Fibroblast of pulmonary artery (primary cell): ENCODE measurements at places on chromosomes 16 and 17.
A peak's percentile ranks its signal among the peaks of the same experiment; 100 is the strongest.

- no peak for DNase-seq
Observed at GRCh38 chr17:9071016-9071415, 49.7 kb downstream of the NTN1 start.

GRCh38 chr17:77503293-77503655 lies 362.5 kb downstream of the SEC14L1 start:
- no peak for DNase-seq

DNA sequence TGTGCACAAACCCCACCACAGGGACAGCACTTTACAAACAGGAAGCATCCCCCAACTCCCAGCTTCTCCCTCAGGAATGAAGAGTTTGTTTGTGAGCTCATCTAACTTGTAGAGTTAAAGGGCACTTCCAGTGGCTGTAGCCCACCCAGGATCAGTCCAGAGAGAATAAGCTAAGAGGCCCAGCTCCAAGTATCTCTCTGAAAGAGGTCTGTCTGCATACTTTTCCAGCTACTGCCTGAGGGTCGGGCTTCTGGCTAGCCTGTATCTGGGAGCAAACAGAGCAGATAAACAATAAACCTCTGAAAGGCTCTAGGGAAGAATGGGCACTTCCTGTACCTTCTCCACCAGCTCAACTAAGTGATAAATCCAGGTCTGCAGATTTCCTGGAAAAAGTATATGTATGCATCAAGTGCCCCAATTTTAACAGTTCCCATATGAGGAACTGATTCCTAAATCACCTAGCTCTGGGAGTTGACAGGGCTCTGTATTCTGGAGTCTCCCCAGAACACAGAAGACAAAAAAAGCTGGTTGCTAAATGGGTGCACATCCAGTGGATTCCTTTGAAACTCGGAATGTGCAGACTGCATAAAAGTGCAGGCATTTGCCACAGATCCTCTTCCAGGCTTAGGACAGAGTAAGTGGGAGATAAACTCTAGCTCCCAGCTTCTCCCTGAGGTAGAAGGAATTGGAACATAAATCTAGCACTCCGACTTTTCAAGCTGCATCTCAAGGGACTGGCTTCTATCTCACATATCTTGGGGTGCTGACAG lies 37.1 kb upstream of the MYLK3 start:
- DNase-seq, result no peak

GRCh38 chr16:27625050-27625697 lies 75.2 kb downstream of the KATNIP start:
- peak; percentile 87 for DNase-seq

DNA sequence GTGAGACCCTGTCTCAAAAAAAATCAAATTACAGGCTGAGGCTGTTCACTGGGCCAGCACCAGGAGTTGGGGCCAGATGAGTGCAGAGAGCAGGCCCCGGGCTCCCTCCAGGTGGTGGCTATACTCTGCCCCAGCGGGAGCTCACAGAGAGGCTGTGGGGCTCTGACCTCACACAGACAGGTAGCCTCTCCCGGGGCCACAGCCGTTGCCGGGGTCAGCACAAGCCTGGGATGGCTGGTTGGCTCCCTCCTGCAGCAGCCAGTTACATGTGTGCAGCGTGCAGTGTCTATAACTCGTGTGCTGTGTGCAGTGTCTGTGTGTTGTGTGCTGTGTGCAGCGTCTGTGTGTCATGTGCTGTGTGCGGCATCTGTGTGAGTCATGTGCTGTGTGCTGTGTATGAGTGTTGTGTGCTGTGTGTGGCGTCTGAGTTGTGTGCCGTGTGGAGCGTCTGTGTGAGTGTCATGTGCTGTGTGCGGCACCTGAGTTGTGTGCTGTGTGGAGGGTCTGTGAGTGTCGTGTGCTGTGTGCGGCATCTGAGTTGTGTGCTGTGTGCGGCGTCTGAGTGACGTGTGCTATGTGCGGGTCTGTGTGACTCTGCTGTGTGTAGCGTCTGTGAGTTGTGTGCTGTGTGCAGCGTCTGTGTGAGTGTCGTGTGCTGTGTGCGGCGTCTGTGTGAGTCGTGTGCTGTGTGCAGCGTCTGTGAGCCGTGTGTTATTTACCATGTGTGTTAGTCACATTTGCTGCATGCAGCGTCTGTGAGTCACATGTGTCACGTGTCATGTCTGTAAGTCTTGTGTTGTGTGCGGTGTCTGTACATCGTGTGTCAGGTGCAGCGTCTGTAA lies 20.9 kb downstream of the MAPK8IP3 start:
- DNase-seq, result no peak

DNA sequence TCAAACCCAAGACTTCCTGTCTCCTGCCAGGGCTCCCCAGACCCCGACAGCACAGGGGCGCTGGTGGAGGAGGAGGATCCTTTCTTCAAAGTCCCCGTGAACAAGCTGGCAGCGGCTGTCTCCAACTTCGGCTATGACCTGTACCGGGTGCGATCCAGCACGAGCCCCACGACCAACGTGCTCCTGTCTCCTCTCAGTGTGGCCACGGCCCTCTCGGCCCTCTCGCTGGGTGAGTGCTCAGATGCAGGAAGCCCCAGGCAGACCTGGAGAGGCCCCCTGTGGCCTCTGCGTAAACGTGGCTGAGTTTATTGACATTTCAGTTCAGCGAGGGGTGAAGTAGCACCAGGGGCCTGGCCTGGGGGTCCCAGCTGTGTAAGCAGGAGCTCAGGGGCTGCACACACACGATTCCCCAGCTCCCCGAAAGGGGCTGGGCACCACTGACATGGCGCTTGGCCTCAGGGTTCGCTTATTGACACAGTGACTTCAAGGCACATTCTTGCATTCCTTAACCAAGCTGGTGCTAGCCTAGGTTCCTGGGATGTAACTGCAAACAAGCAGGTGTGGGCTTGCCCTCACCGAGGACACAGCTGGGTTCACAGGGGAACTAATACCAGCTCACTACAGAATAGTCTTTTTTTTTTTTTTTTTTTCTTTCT lies 8.1 kb downstream of the SERPINF1 start:
- no peak for DNase-seq

GRCh38 chr17:16297367-16298139 lies 55.7 kb downstream of the CENPV start:
- DNase-seq, result no peak

GRCh38 chr17:45993962-45994627 lies 5.0 kb upstream of the STH start:
- no peak for DNase-seq

GRCh38 chr17:13743906-13744305 lies 142.2 kb upstream of the HS3ST3A1 start:
- no peak for DNase-seq

DNA sequence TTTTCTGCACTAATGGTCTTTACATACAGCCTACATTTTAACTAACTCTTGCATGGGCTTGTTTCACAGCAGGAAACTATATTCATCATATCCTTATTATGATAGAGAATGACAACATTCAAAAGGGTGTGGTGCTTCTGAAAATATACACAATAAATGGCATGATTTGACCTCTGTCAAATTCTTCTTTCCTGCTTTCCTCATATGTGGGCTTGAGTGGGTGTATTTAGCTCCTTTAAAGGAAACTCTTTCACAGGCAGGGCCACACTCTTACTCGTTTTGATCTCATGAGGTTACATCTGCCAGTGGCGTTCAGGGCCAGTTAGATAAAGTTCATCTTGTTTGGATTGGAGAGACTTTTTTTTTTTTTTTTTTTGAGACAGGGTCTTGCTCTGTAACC lies 6.1 kb downstream of the SLC35G3 start:
- no peak for DNase-seq

- no peak for DNase-seq
Observed at GRCh38 chr16:52755396-52755795, 208.5 kb upstream of the TOX3 start.

DNA sequence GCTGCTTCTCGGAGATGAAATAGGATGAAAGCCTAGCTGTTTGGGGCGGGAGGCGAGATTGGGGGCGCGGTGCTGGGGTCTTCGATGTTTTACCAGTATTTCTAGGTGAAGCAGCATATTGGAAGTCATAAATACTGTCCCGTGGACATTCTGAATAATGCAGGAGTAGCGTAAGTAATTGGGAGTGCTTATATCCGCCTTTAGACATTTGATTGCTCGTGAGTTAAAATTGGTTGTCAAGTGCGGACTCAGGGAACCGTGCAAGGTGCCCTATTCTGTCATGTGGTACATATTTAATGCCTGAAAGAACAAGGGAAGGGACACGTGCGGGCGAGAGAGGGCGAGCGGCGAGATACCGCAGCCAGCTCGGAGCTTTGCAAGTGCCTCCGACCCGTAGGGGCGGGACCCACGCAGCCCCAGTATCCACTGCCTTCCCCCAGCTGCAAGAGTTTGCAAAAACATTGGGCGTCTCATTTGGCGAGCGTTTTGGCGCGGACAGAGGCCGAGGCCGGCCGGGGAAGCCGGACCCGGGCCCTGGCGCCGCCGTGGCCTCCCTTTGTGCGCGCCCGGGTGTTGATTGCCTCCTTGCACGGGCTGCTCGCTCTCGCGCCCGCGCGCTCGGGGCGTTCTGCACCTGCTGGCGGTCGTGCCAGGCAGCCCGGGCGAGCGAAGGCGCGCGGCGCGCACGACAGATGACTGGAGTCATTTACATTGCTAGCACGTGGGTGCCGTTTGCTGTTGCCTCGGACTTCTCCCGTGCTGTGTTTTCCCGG lies 849.8 kb upstream of the RBFOX1 start:
- no peak for DNase-seq

DNA sequence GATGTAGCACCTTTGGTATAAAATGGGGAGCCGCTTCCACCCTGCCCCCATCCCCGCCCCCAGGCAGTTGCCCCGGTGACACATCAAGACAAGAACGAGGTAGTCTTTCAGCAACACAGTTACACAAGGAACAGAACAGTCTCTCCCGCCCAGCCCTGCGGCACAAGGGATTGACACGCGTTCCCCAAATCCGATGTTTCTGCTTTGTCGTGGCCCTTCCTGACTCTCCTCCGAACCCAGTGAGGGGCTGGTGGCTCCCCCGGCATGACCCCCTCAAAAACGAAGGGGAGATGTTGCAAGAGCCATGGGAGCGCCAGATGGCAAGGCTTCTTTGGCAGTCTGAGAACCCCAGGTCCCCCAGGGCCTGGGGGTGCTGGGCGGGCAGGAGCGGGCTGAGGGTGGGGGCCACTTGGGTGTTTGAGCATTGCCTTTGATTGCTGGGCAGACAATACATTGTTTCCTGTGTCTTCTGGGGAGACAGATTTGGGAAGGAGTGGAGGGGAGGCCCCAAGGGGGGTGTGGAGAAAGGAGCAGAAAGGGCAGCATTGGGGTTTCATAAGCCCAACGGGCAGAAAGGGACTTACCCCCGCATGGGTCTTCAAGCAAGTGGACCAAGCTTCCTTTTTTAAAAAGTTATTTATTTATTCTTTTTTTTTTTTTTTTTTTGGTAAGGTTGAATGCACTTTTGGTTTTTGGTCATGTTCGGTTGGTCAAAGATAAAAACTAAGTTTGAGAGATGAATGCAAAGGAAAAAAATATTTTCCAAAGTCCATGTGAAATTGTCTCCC lies 16.6 kb downstream of the COL1A1 start:
- DNase-seq, result no peak

DNA sequence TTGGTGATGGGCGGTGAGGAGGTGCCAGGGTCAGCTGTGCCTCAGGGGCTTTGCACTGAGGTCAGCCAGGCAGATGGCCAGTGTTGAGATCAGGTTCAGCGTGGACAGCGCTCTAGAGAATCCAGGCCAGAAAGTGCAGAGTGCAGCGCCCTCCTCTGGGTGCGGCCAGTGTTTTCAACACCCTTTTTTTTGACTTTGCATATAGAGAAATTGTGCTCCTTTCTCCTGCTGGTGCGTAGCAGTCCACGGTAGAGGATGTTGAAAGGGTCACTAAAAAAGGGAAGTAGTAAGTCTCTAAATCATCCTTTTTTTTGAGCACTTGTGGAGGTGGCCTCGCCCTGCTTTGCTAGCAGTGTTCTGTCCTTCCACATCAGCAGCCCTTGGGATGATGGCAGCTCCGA lies 53.9 kb downstream of the BANP start:
- no peak for DNase-seq

- DNase-seq, result peak; percentile 14
Observed at GRCh38 chr17:37717627-37718323, 27.1 kb downstream of the HNF1B start.

GRCh38 chr16:57127037-57127763 lies 34.8 kb downstream of the CPNE2 start:
- no peak for DNase-seq

DNA sequence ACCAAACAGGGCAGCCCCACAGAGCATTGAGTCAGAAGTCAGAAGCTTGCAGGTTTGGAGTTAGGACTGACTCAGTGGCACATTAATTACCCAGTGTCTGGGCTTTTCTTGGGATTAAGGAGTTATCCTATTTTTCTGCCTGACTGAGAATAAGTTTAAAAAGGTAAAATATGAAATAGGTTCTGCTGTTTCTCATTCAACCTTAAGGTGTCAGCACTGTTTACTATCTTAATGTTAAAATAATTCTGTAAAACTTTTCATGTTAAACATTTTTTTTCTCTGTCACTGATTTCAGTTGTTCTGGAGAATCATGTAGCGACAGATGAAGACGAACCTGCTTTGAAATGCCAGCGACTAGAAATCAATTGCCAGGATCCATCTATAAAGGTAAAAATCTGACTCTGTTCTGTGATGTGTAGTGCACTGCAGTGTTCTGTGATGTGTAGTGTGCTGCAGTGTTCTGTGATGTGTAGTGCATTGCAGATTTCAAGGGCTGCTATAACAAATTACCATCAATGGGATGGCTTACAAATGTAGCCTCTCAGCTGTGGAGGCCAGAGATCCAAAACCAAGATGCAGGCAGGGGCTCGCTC lies 128.0 kb downstream of the LAT start:
- DNase-seq, result no peak

GRCh38 chr17:29084541-29085146 lies 41.7 kb downstream of the PIPOX start:
- DNase-seq, result no peak

DNA sequence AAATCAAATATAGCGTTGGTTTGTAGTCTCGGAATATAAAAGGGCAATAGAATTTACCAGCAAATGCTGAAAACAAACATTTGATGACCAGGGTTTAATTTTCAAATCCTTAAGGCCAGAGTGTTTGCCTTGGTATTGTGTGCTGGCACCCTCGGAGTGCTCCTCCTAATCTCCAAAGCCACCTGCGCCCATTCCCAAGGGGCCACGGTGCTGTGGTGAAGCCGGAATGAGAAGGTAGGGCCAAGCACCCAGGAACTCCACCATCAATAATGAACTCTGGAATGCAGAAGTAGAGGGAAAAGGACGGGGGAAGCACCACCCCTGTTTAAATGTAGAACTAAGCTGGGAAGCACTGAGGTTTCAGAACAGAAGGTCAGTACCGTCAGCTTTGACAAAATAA lies 51.9 kb downstream of the COG7 start:
- no peak for DNase-seq

- DNase-seq, result no peak
Observed at GRCh38 chr17:75384751-75385150, 20.7 kb downstream of the GRB2 start.

GRCh38 chr17:14333506-14333905 lies 32.6 kb downstream of the HS3ST3B1 start:
- DNase-seq, result no peak

GRCh38 chr16:5030251-5030870 lies 3.4 kb downstream of the NAGPA start:
- DNase-seq, result no peak

DNA sequence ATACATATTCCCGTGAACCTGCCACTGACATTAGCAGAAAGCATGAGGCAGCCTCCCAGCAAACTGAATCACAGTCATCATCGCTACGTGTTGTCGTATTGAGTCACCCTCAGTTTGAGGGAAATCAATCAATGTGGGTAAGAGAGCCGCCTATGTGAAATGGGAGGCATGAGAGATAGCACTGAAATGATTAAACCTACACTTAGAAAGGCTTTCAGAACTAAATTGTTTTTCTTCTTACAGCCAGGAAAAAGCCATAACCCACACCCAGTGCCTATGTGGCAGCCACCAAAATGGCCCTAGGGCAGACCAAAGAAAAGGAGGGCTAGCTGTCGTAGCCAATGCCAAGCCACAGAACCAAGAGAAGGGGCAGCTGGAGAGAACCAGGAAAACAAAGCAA lies 90.5 kb downstream of the ADAMTS18 start:
- DNase-seq, result no peak
